ENCODE measurements at places on chromosomes 5 and 9. TPM values are rescaled to one million over a fixed set of nuclear protein-coding genes. Genes with fewer than 3 reads are reported as not detected.

NR2F1-AS1 gene
- total RNA-seq: 4.1 TPM

TAF11L2 gene
- total RNA-seq: not detected

TNFSF8 gene
- not detected for total RNA-seq

PCDHGB7 gene
- total RNA-seq: 0.05 TPM

TAF11L10 gene
- not detected for total RNA-seq

FBP2 gene
- total RNA-seq: not detected
